ENCODE measurements at places on chromosomes 12 and 14.

- DNase-seq, result no peak
These were observed 308.7 kb downstream of the RPAP3 start for GRCh38 chr12:47396902-47397663.

GRCh38 chr12:71164568-71165197 is 6.9 kb upstream of the TSPAN8 start:
- DNase-seq, result no peak

GRCh38 chr14:92386637-92387036 is 63.7 kb downstream of the SLC24A4 start:
- no peak for DNase-seq

DNA sequence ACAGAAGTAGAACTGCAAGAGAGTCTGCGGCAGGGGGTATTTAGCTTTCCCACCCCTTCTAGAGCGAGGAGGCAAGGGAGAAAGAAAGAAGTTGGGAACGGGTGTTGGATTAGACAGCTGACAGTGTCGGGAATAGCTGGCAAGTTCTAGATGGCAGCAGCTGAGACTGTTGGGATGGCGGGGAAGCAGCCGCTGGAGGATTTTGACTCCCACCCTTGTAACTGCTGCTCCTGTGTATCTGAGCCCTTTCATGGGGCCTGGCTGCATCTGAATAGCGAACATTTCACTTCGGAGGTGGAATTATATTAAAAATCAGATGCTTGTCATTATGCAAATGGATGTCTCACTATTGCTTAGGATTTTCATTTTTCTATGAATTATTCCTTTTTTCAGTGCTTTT is 104.6 kb downstream of the AACS start:
- DNase-seq, result no peak

- DNase-seq, result no peak
These were observed 746.8 kb downstream of the DIO2 start for GRCh38 chr14:79464468-79464867.

DNA sequence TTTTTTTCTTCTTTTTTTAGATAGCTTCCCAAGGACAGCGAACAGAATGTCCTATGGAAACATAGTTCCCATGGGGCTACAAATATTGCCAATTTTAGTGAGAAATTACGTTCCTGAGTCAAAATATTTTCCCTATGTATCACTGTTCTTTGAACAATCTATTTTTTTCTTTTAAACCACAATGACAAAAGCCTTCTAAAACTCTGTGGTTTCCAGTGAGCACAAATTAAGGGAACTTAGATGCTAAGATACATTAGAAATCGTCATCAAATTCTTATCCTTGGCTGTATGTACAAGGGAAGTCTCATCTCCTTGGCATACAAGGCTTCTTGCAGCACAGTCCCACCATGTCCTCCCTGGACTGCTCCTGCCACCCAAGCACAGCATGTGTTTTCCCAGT is 17.9 kb downstream of the CPM start:
- DNase-seq, result no peak

- peak; percentile 68 for DNase-seq
These were observed at the start of gene KITLG for GRCh38 chr12:88580051-88580871. KITLG (minus strand) TSS chr12:88580471; CDS start chr12:88580278, 193 bp downstream.

- no peak for DNase-seq
These were observed 41.1 kb downstream of the CYP46A1 start for GRCh38 chr14:99724939-99725773.

GRCh38 chr12:130184404-130185090 is 22.3 kb downstream of the FZD10 start:
- DNase-seq, result no peak

- DNase-seq, result no peak
These were observed 176.4 kb upstream of the RPH3A start for GRCh38 chr12:112615196-112615595.

Measured in hypothalamus (tissue), 51 donors.